WERI-Rb-1 (cell line): ENCODE measurements at places on chromosomes 2 and 18.
A peak's percentile ranks its signal among the peaks of the same experiment; 100 is the strongest.

DNA sequence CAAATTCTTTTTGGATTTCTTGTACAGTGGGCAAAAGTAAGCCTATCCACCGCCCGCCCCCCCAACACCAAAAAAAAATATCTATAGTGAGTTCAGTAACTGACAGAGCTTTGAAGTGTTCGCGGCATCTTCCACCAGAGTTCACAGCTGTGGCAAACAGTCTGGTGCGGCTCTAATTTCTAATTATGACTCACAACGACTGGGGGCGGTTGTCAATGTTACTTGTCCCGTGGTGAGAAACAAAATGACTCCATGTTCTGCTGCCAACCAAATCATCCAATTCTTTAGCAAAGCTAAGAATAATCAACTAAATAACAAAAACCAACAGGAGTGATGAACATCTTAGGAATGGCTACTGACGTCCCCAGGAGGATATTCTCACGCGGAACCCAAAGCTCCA is 392.5 kb upstream of the SALL3 start:
- no peak for DNase-seq

GRCh38 chr2:54598347-54599325 is 124.8 kb upstream of the EML6 start:
- DNase-seq = no peak

GRCh38 chr2:17122887-17123501 is 395.2 kb downstream of the RAD51AP2 start:
- DNase-seq = no peak

GRCh38 chr2:19474128-19474527 is 115.7 kb upstream of the OSR1 start:
- DNase-seq = no peak

GRCh38 chr2:101277111-101277510 is 24.4 kb downstream of the CNOT11 start:
- peak; percentile 22 for DNase-seq

- no peak for DNase-seq
These were observed 863.1 kb downstream of the RNF144A start for GRCh38 chr2:7780321-7780720.

GRCh38 chr2:25331686-25332365 is 9.9 kb downstream of the DNMT3A start:
- DNase-seq = peak; percentile 11

DNA sequence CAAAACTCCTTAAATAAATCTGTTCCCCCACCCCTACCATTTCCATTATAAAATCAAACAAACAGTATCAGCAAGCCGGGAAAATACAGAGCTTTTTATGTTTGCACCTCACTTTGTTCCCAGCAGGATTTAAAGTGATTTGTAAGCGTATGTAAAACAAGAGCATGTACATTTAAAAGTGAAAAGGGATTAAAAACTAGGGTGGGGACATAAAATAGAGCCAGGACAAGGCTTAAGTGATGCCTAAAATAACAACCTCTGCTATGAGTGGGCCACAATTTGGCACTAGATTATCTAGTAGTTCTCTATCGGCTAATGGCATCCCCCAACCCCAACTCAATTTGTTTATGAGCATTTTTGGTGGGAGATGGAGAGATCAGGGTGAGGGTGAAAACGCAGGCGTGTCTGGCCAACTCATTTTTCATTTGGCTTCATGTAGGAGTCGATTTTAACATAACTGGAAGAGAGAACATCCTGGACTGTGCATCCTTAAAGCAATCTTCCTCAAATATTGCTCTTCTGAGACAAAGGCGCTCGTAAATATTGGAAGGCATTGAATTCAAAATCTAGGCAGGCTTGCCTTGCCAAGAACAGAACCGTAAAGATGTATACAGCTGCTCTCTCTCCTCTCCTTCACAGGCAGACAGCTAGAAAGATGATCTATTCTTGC is 34.5 kb upstream of the TSPYL6 start:
- DNase-seq = no peak

DNA sequence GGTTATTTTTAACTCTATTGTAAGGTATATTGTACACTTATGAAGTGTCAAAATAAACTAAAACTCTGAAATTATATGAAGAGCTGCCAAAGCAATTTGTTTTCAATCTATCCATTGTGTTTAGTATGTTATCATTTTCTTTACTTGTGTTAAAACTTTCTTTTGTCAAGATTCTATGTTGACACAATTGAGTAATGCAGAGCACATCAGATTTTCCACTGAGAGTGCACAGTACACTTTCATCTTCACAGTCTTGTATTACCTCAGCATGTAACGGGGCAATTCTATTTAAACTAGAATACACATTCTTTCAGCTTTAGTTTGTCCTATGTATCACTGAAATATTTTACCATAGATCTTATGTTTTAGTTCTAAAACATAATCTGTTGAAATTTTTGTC is 304.4 kb upstream of the ZC3H15 start:
- no peak for DNase-seq

- DNase-seq = no peak
These were observed 84.1 kb upstream of the CTNNA2 start for GRCh38 chr2:79428745-79429144.

DNA sequence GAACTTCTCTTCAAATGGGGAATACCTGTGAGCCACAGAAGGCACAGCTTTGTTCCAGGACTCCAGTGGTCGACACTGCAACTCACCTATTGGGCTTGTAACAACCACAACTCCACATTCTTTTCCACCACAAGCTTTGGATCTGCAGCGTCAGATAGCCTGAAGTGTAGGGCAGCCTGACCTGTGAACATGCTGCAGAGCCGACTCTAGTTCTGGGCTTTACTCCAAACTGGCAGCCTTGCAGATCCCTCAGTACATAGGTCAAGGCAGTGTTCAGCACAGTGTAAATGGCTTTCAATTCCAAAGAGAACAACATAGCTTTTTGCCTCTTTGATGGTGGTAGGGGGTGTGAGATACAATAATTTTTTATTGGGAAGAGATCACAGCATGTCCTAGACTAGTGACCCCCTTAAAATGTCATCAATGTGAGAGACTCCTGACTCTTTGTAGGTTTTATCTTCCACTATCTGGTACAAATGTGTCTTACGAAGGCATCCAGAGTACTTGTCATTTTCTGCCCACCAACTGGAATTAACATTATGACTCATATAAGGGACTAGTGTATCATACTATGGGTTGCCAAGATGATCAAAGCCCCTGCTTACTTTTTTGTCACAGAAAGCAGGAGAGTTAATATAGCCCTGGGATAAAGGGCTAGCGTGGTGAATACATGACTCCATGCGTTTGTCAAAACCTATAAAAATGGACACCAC is 149.8 kb downstream of the COPS8 start:
- no peak for DNase-seq

- DNase-seq = no peak
These were observed 76.6 kb downstream of the OSBPL1A start for GRCh38 chr18:24321071-24321470.

DNA sequence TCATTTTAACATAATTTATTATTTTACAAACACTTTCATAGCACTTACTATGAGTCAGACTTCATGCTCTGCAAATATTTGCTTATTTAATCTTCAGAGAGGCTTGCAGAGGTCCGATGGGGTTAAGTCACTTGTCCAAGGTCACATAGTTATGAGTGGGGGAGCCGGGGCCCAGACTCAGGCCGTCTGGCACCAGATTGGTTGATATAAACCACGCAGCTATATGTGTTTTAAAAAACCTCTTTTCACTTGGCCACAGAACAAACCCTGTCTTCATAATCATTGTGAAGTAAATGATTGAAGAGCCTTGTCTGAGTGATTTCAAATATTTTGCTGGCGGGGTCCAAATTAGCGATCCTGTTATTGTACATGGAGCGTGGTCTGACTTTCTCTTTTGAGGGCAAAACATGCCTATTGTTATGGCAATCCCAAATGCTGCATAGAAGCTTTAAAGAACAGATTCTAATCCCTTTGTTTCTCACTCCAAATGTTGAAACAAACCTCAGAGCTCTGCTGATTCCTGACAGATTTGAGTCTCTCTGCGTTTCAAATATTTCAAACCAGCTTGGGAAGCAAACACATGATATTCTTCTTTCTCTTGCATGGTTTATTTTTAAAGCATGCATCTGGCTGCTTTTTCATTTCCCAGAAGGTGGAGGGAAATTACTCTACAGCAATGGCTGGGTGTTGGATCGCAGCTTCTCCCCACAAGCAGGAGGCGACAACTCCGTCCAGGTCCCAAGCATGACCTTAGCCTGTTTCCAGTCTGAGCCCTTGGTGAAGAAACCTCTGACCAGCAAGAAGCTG is 142.4 kb downstream of the DDX1 start:
- no peak for DNase-seq

DNA sequence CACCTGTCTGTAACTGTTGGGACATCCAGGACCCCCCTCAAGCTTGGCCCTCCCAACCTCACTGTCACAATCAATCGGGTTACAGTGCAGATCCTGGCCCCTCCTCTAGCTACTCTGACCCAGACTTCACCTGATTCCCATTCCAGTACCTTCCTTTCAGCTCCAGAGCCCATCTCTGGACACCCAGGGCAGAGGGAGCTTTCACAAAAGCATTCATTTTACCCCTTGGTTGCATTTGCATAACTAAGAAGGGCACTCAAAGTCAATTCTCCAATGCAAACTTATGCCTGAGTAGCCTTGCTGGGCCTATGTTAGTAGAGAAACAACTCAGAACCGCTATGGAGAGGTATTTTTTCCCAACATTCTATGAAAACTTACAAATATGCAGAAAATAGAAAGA is 7.4 kb downstream of the ZAP70 start:
- DNase-seq = no peak

DNA sequence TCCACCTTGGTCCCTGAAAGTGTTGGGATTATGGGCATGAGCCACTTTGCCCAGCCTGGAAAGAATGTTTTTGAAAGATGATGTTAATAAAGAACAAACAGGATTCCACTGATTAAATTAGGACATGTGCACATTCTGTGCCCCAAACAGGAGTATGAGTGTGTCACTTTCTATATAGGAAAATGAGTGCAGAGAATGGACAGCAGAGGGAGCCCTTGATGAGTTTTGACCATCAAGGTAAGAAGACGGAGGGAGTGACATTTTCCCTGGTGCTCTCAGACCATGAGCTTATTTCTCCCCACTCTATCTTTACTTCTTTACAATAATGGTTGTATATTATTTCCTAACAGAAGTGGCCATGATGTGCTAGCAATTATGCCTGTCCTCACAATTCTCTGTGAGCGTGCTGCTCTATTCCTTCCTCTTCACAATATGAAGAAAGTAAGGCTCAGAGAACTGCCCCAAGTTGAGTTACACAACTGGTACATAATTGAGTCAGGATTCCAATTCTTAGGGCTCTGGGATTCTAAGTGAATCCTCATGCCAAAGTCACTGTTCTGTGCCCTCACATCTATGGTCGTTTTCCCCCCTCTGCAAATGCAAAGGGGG is 20.6 kb downstream of the RPL37A start:
- DNase-seq = peak; percentile 69

GRCh38 chr18:2655954-2656236 is 369 bp downstream of the SMCHD1 start:
- DNase-seq = no peak

DNA sequence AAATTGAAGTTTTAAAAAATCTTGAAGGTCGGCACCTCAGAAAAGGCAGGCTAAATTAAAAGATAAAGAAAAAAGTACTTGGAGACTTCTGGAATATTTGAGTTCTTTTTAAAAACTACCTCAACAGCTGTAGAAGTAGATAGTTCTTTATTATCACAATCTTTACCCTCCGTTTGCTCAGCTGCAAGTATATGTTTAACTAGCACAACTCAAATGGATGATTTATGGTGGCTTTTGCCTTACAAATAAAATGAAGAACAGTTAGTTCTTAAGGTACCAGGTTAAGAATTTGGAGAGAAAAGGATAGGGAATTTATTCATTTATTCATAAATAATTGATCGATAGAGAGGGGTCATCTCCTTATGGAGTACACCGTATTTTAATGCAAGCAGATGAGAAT is 237.6 kb upstream of the FOSL2 start:
- DNase-seq = no peak
